ENCODE measurements at places on chromosomes 1 and 21. TPM values are rescaled to one million over a fixed set of nuclear protein-coding genes. Genes with fewer than 3 reads are reported as not detected.

DNA sequence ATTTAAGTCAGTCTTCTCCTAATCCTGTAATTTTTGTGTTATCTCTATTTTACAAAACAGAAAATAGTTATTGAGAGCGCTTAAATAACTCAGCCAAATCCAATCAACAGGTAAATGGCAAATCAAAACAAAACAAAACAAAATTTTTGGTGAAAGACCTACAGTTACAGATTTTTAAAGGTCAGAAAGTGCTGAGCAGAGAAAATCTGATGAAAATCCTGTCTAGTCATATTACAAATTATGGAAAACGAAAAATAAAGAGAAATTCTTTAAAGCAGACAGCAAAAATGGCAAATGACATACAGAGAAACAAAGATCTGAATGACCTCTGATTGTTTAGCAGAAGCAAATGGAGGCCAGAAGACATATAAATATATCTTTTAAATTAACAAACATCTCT, 482.4 kb downstream of the PCP4 start:
- no peak for DNase-seq

DNA sequence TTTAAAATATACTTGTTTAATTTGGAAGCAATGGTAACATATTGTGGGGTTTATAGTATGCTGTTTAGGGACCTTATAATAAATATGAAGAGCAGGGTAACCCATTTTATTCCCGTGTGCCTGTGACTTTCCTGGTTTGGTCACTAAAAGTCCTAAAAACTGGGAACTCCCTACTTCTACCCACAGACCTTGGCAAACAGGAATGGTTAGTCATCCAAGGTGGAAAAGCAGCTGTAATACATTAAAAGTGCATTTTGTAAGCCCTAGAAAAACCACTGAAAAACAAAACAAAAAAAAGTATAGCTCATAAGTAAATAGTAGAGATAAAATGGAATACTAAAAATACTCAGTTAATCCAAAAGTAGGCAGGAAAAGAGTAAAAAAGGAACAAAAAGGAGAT, 538.9 kb downstream of the LMO4 start:
- no peak for DNase-seq

GRCh38 chr1:197736685-197737084, 38.6 kb downstream of the DENND1B start:
- no peak for DNase-seq

DNA sequence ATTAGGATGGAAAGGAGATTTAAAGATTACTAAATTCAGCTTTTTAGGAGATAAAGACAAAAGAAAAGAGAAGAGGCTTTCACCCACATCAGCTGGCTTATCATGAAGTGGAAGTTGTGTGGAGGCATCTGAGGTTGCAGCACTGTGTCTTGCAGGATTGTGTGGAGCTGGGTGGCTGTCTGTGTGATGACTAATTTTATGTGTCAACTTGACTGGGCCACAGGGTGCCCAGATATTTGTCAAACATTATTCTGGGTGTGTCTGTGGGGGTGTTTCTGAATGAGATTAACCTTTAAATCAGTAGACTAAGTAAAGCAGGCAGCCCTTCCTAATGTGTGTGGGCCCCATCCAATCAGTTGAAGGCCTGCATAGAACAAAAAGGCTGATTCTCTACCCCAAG, 3.9 kb downstream of the KCNA10 start:
- DNase-seq, result no peak

DNA sequence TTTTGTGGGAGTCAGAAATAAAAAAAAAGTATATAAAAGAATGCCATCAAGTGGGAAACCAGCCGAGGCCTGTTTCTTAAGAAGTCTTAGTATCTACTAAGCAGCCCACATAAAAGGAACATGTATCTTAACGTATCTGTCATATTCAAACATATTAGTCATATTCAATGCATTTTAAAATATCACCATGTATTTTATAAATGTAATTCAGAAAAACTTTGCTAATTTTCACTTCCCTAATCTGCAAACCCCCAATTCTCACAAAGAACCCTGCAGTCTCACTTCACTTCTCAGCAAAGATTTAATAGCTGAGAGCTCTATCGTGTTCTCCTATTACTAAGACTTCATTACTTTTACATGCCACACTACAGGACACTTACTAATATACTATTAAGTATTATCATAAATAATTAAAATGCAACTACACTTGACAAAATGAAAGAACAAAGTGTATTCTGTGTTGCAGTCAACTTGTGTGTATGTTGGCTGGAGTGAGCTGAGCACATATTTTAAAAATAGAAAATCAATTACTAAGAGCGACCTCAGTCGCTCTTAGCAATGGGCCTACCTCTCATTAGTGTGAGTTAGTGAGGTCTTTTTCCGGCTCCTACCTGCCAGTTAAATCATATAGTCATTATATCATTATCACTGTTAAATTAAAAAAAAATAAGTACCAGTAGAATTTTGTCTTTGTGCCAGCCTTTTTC, 484.3 kb downstream of the LMO4 start:
- no peak for DNase-seq

DNA sequence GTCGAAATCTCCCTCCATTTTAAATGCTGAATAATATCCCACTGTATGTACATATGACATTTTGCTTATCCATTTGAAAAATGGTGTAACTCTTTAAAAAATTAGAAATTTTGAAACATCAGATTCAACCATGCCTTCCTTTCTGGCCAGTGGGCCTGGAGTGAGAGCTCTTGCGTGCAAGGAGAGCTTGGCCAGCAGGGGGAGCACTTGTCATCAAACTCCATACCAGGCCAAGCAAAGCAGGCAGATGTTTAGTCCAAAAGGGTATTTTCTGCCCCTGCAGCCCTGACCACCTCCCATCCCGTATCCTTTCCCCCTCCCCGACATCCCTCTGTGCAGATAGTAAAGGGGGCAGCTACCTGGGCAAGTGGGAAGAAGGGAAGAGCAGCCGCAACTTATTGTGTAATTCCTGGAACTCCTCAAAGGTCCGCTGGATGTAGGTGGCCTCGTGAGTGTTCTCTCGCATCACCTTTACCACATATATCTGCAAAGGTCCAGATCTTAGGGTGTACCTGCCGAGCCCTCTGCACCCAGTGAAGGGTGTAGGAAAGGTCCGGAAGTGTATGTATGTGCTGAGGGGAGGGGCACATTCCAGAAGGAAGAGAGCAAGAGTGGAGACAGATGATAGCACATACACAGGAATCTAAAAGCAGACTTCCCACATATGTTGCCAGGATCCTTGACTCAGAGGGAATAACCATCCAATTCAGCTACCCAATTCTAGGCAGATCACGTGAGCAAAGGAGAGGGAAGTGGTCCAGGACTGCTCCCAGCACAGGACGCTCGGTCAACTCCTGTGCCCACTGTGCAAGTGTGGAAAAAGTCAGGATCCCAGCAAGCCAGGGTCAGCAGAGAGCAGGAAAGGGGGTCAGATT, 19.9 kb upstream of the PPP1R15B start:
- DNase-seq, result peak; percentile 85

GRCh38 chr1:30363031-30363430, 360.4 kb downstream of the MATN1 start:
- no peak for DNase-seq

DNA sequence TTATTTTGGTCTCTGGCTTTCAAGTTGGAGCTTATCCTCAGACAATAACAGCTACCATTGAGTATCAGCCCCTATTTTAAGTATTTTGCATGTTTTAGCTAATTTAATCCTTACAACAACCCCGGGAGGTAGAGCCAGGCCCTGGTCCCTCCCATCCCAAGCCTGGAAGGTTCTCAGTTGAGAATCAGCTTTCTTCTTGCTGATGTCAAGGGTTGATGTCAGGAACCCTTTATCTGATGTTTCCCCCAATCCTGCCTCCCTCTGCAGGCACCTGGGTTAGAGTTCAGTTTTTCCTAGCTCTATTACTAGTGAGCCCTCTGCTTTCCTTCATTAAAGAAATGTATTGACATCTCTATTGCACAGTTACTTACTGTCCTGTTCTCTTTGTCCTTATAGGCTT, 3.6 kb upstream of the SVBP start:
- DNase-seq, result no peak

- no peak for DNase-seq
Observed at GRCh38 chr21:44260066-44260465, 1.6 kb downstream of the DNMT3L start.

DNA sequence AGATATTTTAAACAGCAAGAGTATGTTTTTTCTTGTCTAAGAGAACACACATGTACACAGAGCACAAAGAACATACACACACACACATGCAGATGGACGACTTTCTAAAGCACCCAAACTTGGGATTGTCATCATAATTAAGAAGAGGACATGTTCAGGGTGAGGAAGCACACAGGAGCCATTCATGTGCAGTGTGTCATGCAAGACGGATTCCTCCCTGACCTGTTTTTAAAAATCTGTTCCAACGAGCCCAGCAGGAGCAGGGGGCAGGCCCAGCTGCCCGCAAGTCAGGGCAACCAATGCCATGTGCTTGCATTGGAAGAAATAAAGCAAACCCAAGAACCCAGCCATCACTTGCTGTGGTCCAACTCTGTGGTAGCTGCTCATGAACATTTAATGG, 167.3 kb upstream of the ZNF644 start:
- no peak for DNase-seq

GRCh38 chr1:213054733-213055591, 3.9 kb downstream of the RPS6KC1 start:
- no peak for DNase-seq

DNA sequence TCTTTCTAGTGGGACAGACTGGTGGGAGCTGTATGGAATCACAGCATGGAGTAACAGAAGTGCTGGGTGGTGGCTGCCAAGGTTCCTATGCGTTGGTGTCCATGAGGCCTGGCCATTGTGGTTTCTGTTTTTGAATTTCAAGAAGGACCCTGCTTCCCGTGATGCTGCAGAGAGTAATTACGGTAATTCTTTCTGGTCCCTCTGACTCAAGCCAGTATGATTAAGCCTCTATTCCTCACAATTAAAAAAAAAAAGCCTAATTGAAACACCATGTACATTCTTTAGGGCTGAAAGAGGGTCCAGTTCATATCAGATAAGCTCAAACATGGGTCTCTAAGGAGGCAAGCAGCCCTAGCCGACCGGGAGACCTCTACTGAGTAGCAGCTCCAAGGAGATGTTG, 10.5 kb upstream of the C1orf21 start:
- no peak for DNase-seq

GRCh38 chr1:28257736-28258135, 1.6 kb upstream of the SESN2 start:
- no peak for DNase-seq

GRCh38 chr1:40341491-40342380, 24.6 kb upstream of the COL9A2 start:
- DNase-seq, result no peak

GRCh38 chr1:117591252-117591651, 14.6 kb upstream of the TENT5C start:
- no peak for DNase-seq

DNA sequence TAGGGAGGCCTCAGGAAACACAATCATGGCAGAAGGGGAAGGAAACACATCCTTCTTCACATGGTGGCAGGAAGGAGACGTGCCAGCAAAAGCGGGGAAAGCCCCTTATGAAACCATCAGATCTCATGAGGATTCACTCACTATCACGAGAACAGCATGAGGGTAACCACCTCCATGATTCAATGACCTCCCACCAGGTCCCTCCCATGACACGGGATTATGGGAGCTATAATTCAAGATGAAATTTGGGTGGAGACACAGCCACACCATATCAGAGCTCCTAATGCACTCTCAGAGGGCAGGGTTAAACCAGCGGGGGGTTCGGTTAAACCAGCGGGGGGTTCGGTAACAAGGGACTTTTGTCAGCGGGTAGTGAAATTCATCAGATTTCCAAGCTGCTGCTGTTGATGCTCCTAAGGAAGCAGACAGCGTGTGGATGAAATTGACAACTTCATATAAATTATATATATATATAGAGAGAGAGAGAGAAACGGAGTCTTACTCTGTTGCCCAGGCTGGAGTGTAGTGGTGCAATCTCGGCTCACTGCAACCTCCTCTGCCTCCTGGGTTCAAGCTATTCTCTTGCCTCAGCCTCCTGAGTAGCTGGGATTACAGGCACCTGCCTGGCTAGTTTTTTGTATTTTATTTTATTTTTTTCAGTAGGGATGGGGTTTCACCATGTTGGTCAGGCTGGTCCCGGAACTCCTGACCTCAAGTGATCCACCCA, 4.2 kb downstream of the CSTB start:
- DNase-seq, result no peak

DNA sequence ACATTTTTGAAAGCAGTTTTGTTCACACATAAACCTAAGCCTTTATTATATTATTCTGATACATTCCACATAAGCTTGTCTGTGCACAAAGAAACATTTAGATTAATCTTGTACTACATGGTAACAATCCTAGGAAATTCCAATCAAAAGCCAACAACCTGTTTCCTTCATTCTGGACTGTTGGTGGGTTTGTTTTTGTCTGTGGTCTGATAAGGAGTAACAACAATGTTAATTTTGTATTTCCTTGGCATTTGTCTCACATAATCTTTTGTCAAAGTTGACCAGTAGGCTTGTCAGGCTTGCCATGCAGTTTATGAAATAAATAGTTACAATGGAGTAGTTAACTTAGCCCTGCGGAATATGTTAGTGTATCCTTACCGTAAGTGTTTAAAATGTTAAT, 183.3 kb downstream of the DHRS3 start:
- no peak for DNase-seq

- DNase-seq, result no peak
Observed at GRCh38 chr1:198936371-198937083, 297.7 kb downstream of the PTPRC start.

- DNase-seq, result no peak
Observed at GRCh38 chr1:199394856-199395255, 632.7 kb upstream of the NR5A2 start.

DNA sequence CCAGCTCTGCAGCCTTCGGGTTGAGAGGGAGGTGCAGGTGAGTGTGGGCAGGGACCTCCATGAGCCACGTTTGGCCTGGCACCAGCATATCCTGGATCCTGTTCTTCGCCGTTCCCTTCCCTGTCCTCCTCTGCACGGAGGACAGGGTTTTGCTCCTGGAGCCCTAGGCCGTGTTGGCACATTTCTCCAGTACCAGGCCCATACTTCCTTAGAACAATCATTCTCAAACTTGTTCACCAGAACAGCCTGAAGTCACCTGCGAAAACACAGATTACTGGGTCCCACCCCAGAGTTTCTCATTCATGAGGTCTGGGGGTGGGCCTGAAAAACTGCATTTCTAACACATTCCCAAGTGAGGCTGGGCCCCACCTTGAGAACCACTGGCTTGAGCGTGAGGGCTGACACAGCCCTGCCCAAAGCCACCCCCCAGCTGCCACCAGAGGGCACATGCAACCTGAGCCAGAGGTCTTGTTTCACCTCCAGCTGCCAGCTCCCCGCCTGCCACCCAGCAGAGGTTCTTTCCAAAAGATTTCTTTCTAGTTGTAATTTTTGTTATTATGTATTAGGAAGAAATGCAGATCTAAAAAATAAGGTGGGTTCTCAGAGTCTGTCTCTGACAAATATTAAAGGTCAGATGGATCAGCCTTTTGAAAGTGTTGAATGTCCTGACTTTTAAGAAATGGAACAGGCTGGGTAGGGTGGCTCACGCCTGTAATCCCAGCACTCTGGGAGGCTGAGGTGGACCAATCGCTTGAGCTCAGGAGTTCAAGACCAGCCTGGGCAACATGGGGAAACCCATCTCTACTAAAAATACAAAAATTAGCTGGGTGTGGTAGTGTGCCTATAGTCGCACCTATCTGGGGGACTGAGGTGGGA, 39.6 kb upstream of the LDLRAP1 start:
- DNase-seq, result peak; percentile 68

The S100A14 gene
- total RNA-seq, result 51.3 TPM

The OR10Z1 gene
- not detected for total RNA-seq

The CD1D gene
- 1.7 TPM for total RNA-seq

The GUCA2B gene
- total RNA-seq, result not detected

The UBL4B gene
- total RNA-seq, result not detected

The SLFNL1 gene
- total RNA-seq, result 0.68 TPM

The CELSR2 gene
- 19.2 TPM for total RNA-seq

All from ureter (tissue), 1 donor.